ENCODE measurements at places on chromosomes 11 and 22.

GRCh38 chr11:69130654-69131053 is 25.1 kb upstream of the SMIM38 start:
- no peak for DNase-seq

GRCh38 chr11:77512092-77512491 is 38.2 kb upstream of the PAK1 start:
- DNase-seq = no peak

GRCh38 chr11:24496736-24497725 is at the start of gene LUZP2:
TSS of gene LUZP2 (plus strand) at chr11:24497053.
- no peak for DNase-seq

GRCh38 chr11:79617561-79617960 is 176.7 kb upstream of the TENM4 start:
- no peak for DNase-seq

- no peak for DNase-seq
Observed at GRCh38 chr11:16596231-16596630, 142.2 kb upstream of the C11orf58 start.

DNA sequence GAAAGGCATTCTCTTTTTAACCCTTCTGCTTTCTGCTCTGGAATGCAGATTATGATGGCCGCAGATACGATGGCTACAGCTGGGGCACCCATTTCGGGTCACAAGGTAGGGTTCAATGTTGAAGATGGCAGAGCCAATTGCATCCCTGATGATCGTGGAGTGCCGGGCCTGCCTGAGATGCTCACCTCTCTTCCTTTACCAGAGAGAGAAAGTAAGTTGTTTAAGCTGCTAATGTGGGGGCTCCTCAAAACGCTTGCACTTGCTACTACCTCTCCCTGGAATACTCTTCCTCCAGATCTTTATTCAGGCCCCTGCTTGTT is 50.8 kb upstream of the PRDM11 start:
- DNase-seq = no peak

- no peak for DNase-seq
Observed at GRCh38 chr22:33347002-33347401, 288.8 kb upstream of the SYN3 start.

Measured in stimulated activated CD4-positive, alpha-beta T cell treated with anti-CD3 and anti-CD28 coated beads, Interleukin-1b, Interleukin-23, amount 100 ng/mL, for 1 hour (primary cell).